T1000 (cell line): ENCODE measurements at places on chromosomes 6 and 20.

GRCh38 chr6:150531957-150532356 is 67.7 kb upstream of the PLEKHG1 start:
- no peak for DNase-seq

DNA sequence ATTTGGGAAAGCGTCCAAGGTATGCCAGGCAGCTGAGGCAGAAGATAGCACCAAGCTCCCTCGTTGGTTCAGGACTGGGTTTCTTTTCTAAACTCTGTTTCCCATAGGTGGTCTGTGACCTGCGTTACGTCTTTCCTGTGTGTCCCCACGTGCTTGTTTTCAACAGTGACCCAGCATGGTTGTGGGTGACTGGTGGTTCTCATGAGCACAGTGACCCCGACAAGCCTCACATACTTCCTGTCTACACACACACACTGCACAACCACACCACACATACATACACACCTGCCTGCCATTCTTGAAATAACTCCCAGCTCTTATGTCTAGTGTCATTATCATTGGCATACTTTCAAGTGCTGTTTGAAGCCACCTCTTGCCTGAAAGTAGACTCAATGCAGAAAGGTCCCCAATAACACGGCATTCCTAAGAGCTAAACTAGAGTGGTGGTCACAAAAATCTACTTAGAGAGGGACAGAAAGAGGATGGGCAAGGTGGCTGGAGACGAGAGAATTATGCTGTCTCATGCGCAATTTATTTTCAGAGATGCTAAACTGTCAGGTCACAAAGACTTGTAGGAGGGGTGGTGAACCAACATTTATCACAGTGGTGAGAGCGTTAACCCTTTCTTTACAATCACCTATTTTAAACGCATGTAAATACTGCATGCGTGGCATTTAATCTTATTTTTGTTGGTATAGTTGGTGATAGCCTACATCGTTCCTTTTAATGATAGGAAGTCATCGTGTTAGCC is 66.7 kb downstream of the GCNT2 start:
- no peak for DNase-seq

- DNase-seq: no peak
Observed at GRCh38 chr20:22348010-22348409, 236.4 kb downstream of the FOXA2 start.

GRCh38 chr6:64683682-64684081 is 1023.3 kb downstream of the EYS start:
- DNase-seq: no peak

- no peak for DNase-seq
Observed at GRCh38 chr6:8079126-8079525, 14.9 kb upstream of the BLOC1S5 start.
